ENCODE measurements at places on chromosomes 1 and 21. TPM values are rescaled to one million over a fixed set of nuclear protein-coding genes. Genes with fewer than 3 reads are reported as not detected.

GRCh38 chr1:180155182-180155682 is 563 bp downstream of the QSOX1 start:
- peak; percentile 78 for DNase-seq

DNA sequence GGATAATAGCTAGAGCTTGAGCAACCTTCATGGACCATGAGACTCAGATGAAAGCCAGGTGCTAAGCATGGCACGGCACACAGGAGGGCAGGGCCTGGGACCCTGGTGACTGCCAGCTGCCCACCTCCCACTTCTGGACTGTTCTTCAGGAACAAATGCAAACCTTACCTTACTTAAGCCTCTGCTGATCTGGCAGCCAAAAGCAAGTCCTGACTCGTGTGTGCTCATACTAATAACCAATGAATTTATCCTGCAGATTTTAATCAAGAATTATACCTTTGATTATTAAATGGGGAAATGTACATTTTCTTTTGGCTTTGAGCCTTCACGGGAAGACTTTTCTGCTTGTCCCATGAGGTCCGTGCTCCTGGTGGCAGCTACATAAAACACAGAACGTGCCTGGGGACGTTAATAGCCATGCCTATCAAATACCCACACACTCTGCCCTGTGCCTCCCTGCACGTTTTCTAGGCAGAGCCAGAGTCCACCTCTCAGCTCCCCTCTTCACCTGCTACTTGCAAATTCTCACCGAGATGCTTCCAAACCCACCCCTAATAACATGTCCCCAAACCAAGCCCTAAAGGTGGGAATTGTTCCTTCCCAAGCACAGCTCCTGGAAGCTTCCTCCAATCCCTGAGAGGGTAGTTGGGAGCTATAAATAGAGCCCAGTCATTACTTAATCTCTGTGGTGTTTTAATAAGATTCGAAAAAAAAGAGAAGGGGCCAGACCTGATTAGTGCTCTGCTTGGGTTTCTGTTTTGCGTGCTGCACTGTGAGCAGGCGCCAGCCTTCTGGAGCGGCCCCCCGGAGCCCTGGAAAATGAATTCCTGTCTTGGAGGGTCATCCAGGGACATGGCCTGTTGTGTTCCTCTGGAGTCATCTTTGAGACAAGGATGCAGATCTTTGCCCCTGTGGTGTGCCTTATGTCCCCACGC is 33.5 kb downstream of the SLC1A7 start:
- DNase-seq, result no peak

GRCh38 chr21:36723371-36723881 is 24.5 kb downstream of the SIM2 start:
- no peak for DNase-seq

GRCh38 chr1:208793861-208794345 is 549.7 kb upstream of the PLXNA2 start:
- no peak for DNase-seq

DNA sequence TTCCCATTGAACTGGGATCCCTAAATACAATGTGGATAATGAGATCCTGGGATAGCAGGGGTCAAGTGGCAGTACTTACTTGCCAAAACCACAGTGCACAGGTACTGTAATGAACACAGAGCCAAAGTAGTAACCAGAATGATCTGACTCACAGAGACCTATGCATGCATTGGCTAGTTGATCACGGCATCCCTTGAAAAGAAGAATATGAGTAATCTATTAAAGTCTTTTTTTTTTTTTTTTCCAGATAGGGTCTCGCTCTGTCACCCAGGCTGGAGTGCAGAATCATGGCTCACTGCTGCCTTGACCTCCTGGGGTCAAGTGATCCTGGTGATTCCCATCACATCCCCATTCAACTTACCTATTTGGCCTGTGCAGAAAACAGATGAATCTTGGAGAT is 29.4 kb upstream of the EIF4G3 start:
- DNase-seq, result no peak

Gene CDC42BPA
- total RNA-seq, result 95.7 TPM

Gene SEMA4A
- 1.8 TPM for total RNA-seq

Data from osteocyte (in vitro differentiated cells).